ENCODE measurements at places on chromosomes 3 and 15.

DNA sequence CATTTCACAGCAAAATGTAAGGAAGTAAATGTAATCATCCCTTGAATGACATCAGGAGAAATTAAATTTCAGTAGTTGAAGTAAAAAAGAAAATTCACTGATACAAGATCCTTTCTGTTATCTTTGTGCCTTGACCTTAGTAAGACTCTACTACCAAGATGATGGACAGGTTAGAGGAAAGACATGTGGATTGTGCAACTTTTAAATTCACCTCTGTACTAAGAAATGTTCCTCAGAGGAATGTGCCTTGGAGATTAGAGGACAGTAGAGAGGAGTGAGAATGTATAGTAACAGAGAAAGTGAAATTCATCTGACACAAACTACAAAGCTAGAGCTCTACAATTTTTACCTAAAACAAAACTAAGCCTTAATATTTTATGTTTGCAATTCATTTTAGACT is 375.3 kb downstream of the PLOD2 start:
- no peak for DNase-seq

GRCh38 chr15:77393471-77393840 is 26.4 kb downstream of the PEAK1 start:
- DNase-seq = no peak

- no peak for DNase-seq
These were observed 133.6 kb downstream of the CD47 start for GRCh38 chr3:107956991-107957900.

GRCh38 chr15:63000706-63001105 is 41.8 kb upstream of the TPM1 start:
- no peak for DNase-seq

DNA sequence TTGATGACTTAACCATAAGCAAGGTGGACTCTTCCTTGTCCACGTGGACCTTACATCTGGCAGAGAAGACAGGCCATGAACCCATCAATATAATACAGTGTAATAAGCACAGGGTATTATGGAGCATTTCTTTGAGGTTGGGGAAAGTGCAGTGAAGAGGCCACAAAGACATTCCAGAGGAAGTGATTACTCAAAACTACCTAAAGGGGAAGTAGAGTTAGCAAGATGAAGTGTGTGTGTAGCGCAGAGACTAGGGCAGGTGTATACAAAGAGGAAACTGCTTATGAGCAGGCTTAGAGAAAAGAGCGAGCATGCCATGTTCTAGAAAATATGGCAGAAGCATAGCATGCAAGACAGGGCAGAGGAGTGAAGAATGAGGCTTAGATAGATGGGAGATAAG is 17.9 kb downstream of the CP start:
- DNase-seq = no peak

DNA sequence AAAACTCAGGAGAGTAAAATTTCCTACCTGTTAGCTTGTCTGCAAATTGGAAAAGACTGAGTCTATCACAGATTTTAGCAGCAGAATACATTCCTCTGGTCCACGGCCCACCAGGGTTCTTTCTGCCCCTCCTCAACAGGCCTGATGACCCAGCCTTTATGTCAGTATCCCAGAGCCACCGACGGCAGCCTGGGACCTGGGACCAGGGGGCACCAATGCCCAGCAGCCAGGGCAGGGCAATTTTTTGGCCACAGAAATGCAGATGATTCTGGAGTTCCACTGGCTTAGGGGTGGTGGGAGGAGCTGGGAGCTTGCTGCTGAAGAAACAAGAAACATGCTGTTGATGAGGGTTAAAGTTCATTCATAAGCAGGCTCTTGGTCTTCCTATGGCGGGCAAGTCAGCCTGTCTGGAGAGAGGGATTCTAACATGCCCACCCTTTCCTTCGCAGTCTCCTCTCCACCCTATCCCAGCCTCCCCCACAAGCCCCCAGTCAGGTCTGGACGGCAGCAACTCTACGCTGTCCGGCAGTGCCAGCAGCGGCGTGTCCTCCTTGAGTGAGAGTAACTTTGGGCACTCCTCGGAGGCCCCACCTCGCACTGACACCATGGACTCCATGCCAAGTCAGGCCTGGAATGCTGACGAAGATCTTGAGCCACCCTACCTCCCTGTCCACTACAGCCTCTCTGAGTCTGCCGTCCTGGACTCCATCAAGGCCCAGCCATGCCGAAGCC is 4.3 kb upstream of the MANF start:
- DNase-seq = no peak

GRCh38 chr3:122353893-122354401 is 28.9 kb downstream of the CSTA start:
- DNase-seq = no peak

GRCh38 chr3:182246870-182247269 is 535.1 kb downstream of the SOX2 start:
- DNase-seq = no peak

DNA sequence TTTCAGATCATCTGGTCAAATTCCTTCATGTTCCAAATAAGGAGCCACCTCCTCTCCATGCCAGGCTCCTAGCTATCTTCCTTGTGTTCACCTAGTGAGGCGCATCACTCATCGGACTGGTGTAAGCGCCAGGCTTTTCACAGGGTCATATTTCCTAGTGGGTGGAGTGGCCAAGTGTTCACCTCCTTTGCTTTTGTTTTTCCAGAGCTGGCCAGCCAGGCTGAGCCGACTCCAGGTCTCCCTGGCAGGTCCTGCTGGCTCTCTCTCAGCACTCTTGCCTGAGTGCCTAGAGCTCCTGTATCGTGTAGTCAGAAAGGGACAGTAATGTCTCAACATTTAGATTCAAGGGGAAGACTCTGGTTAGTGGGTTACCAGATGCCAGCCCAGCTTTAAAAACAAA is 31.0 kb downstream of the HEG1 start:
- no peak for DNase-seq

DNA sequence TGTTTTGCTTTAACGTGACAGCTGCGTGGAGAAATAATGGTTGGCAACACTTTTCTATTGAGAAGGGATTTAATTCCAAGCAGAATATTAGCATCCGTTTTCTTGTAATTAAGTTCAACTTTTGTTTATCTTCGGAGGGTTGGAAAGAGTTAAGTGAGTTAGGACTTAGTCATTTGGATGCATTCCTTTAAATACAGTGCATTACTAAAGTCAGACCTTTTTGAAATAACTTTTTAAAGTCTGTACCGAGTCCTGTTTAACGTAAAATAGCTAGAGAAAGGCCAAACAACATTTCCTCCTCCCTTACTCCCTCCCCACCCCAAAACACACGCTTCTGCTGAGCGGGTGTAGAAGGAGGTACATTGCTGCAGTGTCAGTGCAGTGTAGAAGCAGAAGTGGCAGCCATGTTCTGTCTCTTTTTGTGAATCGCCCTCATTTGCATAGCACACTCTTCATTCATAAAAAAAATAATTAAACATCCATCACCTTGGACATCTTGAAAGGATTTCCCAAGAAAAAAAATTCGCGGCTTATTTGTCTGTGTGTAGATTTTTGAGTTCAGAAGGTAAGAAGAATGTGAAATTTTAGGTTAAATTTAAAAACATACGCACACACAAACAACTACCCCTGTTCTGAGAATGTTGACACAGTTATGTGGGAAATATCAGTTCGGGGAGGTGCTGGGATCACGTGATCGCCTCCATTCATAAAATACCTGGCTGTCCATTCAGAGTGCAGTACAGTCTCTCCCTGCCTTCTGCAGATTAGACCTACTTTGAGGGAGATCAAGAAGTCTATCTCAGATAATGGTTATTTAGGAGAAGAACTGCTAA is 1.6 kb downstream of the SPRED1 start:
- no peak for DNase-seq

DNA sequence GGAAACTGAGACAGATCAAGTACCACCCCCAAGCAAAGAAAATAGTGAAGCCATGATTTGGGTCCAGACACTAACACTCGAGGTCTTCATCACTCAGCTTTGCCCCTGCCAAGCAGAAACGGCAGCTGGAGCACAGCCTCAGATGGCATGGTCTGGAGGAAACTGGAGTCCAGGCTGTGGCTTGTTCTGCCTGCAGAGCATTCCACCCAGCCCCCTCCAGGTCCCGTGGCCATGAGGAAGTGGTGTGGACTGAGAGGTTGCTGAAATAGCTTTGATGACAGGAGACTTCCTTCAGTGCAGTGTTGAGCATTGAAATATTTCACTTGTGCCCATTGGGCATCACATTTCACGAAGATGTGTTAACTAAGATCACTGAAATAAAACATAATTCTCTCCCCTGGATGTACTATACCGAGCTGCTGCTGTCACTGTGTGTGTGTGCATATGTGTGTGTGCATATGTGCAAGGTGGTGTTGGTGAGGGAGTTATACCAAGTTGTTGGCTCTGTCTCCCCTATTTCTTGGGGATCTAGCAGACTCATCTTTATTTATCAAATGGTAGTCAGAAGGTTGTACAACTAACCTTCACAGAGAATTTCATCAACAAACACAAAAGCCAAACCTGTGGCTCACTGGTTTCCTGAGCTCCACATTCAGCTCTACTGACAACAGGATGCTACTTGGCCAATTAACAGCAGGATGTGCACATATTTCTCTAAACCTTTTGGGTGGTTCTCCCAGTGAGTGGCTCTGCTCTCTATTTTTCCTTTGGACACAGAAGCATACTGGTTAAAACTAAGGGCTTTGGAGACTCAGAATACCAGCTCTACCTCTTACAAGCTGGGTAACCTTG is 660.1 kb upstream of the CFAP20DC start:
- no peak for DNase-seq

DNA sequence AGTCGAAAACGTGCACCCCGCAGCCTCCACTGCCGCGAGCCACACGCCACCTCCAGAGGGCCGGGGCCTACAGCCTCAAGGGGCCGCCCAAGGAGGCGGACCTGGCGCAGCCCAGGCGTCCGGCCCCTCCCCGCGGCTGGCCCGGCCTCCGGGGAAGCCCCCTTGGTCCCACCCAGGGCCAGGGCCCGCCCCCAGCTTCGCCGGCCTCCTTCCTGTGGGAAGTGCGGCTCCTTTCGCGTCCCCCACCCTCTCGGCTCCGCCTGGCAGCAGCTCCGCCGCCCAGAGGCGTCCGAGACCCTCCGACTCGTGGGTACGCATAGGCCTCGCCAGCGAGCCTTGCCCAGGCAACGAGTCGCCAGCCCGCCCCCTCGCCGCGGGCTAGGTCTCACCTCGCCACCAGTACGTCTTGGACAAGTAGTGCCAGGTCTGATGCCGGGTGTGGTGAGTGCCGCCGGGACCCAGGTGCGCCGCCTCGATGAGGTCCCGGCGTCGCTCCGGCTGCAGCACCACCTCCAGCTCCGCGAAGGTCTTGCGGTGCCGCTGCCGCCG is 642 bp downstream of the ZBTB11 start:
- peak; percentile 93 for DNase-seq

DNA sequence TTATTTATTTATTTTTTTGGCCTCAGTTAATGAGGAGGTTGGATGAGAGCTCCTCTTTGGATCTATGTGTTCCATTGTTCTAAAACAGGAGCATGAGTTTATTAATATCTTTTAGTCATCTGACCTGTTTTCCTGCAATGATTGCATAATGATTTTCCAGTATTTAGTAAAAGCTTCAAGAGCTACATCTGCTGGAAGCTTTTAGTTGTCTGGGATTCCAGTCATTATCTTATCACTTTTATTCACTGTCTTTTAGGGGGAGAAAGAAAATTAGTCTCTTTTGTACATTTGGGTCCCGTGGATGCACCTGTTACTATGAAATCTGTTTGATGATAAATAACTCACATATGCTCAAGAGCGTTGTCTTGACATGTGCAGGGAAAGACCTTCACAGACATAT is 1270.0 kb downstream of the ROBO1 start:
- DNase-seq = no peak

DNA sequence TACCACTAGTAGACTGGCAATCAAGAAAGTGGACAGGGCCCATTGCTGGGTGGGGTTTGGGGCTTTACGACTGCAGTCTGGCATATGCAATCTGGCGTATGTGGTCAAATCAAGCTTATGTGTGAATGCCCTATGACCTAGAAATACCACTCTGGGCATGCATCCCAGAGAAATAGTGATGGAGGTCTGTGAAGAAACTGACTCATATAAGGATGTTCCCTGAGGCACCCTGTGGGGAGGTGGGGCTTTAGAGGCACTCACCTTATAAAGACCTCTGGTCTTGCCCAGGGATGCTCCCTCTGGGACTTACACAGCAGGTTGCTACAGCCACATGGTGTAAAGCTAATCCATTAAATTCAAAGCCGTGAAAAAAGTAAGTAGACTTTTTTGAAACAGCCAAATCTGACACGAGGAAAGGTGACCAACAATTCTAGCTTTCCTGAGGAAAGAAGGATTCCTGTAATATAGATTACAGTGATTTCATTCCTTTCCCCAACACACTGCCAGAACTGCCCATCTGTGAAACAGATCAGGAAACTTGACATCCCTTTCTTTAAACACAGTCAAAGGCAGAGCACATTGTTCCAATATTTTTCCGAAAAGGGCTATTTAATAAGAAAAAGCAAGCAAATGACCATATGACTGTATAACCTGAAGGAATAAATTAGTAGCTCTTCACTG is 13.6 kb downstream of the RARRES1 start:
- no peak for DNase-seq

- no peak for DNase-seq
These were observed 13.6 kb upstream of the CCDC33 start for GRCh38 chr15:74222240-74223119.

GRCh38 chr3:151544164-151544548 is 83.3 kb upstream of the IGSF10 start:
- DNase-seq = no peak

DNA sequence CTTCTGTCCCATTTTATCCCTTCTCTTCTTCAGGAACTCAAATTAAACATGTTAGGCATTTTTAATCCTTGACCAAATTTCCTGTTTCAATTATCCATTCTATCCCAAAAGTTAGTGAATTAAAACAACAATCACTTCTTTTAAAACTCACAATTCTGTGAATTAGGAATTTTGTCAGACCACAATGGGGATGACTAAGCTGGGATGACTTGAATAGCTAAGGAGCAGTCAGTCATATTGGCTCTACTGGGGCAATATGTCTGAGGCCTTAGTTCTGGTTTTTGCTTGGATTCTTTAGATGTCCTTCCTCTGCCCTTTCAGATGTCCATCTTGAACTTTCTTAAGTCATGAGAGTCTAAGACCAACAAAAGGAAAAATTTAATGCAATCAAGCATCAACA is 178.2 kb upstream of the TGFBR2 start:
- no peak for DNase-seq

GRCh38 chr3:81426826-81427577 is 334.4 kb downstream of the GBE1 start:
- DNase-seq = no peak

All from stimulated activated CD4-positive, alpha-beta T cell treated with anti-CD3 and anti-CD28 coated beads, Interleukin-2, amount 100 ng/mL, for 48 hours (primary cell).